ENCODE measurements at places on chromosomes 6 and 20. TPM values are rescaled to one million over a fixed set of nuclear protein-coding genes. Genes with fewer than 3 reads are reported as not detected.
A peak's percentile ranks its signal among the peaks of the same experiment; 100 is the strongest.

HNF4A gene
- total RNA-seq, result not detected

- no peak for DNase-seq
Measured at GRCh38 chr20:45405571-45406259, 2.4 kb upstream of the DBNDD2 start.

GRCh38 chr20:59985864-59986263 is 27.6 kb downstream of the CDH26 start:
- DNase-seq, result peak; percentile 63

DNA sequence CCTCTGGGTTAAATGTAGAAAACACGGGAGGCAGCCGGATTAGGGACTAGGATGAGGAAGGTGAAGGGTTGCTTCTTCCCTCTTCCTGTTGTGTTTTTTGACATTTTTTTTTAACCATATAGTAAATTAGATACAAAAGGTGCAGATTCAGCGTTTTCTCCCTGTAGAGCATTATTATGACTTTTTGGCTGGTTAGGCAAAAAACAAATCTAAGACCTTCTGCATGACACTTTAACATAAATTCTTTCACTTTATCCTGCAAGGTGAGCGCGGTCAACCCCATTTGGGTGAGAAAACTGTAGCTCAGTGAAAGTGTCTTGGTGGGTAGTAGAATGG is 1.3 kb downstream of the SLC16A10 start:
- no peak for DNase-seq

GRCh38 chr6:169229615-169230321 is 23.9 kb downstream of the THBS2 start:
- no peak for DNase-seq

- DNase-seq, result no peak
Measured at GRCh38 chr6:35601331-35602132, 87.2 kb downstream of the FKBP5 start.
